ENCODE measurements at places on chromosomes 7 and 10.

DNA sequence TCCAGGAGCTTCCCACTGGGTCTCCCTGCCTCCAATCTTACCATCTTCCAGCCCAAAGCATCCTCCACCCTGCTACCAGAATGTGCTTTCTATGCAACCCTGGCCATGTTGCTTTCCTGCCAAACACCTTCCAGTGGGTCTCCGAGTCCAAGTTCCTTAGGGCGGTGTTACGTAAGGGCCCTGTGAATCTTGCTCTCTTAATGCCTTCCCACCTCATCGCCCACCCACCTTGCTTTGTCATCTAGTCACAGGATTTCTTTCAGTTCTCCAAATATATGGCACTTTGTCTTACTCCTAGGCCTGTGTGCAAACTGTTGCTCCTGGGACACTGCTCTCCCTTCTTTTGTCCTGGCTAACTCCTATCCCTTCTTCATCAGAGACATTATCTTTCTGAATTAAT, 344.5 kb downstream of the RPS24 start:
- DNase-seq, result no peak

DNA sequence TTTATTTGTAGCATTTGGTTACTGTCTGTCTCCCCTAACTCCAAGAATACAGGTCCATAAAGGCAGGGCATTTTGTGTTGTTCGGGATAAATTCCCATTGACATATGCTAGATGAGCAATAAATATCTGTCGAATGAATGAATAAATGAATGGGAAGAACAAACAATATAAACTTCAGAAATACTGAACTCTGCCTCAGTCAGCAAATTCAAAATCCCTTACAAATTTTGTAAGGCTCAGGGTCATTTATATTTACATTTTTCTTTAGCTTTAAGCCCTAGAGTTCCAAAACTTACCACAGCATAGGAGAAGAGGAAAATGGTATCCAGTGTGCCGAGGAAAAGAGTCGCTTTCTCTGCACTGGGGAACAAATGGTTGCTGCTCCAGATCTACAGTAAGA, 29.0 kb downstream of the SLC37A3 start:
- no peak for DNase-seq

GRCh38 chr10:112279433-112279832, 3.8 kb upstream of the TECTB start:
- no peak for DNase-seq

DNA sequence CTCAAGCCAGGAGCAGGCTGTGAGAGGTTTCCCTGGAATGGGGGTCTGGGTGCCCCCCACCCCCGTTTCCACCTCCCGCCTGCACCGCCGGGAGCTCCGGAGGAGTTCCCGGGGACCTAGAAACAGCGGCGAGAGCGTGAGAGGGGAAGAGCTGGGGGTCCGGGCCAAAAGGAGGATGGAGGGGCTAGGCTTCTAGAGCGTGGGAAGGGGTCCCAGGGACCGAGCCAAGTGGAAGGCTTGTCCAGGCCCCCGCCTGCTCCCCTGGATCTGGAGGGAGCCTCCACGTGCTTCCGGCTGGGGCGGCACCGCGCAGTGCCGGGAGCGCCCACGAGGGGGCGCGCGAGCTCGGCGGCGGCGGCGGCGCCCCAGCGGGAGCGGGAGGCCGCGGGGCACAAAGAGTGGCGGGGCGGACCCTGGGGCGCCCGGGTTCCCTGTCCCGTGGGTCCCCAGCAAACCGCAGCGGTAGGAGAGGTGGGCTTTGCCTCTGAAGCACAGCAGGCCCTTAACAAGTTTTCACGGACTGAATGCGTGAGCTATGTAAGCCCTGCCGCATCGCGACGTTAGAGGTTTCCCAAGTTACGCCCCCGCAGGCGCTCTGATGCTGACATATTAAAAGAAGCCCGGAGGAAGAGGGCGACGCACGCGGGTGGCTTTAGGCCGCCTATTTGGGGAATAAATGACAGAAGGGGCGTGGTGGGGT, 104.4 kb upstream of the LRRC4 start:
- DNase-seq, result peak; percentile 38

DNA sequence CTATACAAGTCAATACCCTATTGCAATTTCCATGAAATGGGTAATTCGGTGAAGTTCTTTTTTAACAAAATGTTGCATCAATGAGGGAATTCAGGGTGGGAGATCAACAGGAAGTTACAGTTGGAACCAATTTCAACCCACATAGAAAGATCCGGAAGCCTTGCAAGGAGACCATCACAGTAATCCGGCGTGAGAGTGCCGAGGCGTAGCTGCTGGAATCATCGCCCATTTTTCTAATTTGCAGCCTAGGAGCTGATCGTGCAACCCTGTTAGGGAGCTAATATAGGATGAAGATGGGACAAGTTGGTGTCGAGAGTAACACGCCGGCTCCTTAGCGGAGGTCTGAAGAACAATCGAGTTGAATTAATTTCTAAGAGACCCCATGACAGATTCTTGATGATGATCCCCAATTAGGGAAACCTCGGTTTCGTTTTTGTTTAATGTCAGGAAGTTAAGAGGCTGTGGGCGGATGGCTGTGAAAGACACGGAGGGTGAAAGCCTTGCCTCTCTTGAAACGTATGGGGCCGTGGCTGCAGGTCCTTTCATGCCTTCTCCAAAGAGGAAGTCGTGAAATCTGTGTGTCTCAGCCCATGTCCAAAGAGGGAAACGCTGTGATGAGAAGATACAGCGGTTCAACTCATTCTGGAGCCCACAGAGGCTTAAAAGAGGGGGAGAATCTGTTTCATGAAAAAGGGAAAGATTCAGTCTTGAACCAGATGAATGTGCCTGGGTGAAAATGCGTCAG, 51.2 kb upstream of the CARD11 start:
- no peak for DNase-seq

DNA sequence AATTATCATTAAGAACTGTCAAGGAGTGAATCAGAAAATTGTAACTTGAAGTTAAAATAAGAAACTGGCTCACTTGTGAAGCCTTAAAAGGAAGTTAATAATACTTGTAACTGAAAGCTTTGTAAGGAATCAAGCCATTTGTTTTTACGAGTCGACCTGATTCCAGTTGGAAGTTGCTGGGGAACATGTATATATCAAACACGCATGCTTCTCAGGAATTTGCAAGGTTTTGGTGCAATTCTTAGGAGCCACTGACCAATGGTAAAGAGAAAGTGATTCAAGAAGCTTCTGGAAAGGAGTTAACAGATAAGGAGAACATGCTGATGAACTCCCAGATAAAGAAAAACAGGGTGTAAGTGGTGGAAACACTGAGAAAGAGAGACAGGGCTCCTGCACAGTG, 56.4 kb downstream of the ETV1 start:
- DNase-seq, result no peak

DNA sequence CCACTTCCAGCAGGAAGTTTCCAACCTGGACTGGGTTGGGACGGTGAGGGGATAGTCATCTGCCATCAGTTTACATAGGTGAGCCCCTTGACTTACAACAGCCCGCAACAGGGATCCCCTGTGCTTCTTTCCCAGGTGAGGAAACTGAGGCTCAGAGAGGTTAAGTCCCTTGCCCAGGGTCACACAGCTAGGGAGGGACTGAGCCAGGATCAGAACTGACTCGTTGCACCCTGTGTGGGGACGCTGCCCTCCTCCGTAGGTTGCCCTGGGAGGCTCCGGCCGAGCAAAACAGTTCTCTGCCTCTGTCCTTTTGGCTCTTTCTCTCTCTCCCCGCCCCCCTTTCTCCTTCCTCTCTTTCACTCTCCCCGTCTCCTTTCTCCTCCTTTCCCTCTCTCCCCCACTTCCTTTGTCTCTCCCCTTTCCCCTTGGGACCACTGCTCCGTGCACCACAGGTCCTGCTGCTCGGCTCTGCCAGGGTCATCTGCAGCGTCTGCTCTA, 117.4 kb upstream of the PPIF start:
- DNase-seq, result no peak

DNA sequence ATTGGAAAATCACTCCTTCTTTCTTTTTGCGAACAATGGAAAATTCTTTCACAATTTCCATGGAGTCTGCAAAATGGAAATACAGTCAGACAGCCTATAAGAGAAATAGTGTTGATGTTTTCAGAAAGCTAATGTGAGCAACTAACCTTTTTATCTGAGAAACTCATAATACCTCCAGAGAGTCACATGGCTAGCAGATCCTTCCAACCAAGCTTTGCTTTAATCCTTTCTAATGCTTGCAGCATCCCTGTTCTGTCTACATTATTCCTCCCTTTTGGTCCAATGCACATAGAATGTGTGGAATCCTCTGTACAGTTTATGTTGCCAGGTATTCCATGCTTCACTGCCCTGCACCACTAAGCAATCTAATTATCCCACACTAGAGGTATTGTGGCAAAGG, 717.5 kb upstream of the LRRN3 start:
- peak; percentile 17 for DNase-seq

DNA sequence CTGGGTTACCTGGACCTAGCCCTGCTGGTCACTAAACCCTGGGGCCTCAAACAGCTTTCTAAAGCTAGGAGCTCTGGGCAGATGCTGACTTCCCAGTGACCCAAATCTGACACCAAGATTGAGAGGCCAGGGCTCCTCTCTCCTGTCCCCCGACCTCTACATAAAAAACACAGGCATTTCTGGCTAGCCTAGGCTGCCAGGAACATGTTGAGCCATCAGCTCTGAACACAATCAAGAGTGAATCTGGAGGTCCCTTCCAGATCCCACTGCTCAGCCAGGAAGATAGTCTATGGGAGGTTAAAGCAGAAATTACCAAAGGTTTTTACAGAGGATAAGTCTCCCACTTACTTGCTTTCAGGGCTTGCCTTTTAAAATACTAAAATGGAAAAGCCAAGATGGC, 22.1 kb upstream of the PDE1C start:
- no peak for DNase-seq

DNA sequence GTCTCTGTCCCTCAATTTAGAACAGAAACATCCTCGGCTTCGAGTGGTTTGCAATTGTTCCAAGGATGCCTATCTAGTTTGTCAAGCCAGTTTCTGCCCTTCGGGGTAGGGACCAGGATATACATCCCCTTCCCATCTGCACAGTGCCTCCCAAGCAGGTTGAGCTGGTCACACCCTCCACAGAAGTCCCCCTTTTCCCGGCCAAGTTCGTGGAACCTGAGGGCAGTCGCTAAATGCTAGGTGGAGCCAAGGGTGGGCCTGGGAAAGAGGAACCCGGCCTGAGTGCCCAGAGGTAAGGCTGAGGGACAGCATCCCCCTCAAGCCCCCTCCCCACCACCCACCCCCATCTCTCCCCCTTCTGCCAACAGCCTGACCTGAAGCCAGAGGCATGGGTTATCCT, 62.4 kb upstream of the NANOS1 start:
- no peak for DNase-seq

DNA sequence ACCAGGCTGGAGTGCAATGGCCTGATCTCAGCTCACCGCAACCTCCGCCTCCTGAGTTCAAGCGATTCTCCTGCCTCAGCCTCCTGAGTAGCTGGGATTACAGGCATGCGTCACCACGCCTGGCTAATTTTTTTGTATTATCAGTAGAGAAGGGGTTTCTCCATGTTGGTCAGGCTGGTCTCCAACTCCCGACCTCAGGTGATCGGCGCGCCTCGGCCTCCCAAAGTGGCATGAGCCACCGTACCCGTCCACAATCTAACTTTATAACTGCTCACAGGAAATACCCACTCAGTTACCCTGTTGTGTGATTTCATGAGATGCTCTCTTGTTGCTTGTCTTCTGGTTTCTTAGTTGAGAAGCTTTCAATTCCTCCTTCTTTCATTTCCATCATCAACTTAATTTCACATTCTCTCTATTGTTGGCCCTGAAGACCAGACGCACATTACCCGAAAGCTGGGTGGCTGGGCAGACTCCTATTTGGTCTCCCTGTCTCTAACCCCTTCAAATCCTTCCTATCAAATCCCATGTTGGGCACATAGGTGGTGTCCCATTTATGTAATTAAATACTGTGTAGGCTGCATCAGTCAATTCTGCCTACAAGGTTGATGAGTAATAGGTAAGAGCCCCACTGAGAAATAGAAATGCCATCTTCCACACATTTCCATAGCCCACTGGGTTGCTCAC, 1.1 kb upstream of the GSTO2 start:
- DNase-seq, result no peak

GRCh38 chr10:125489731-125490130, 193.2 kb downstream of the TEX36 start:
- DNase-seq, result no peak

- DNase-seq, result peak; percentile 21
Measured at GRCh38 chr7:7014827-7015595, 167.3 kb upstream of the C1GALT1 start.

DNA sequence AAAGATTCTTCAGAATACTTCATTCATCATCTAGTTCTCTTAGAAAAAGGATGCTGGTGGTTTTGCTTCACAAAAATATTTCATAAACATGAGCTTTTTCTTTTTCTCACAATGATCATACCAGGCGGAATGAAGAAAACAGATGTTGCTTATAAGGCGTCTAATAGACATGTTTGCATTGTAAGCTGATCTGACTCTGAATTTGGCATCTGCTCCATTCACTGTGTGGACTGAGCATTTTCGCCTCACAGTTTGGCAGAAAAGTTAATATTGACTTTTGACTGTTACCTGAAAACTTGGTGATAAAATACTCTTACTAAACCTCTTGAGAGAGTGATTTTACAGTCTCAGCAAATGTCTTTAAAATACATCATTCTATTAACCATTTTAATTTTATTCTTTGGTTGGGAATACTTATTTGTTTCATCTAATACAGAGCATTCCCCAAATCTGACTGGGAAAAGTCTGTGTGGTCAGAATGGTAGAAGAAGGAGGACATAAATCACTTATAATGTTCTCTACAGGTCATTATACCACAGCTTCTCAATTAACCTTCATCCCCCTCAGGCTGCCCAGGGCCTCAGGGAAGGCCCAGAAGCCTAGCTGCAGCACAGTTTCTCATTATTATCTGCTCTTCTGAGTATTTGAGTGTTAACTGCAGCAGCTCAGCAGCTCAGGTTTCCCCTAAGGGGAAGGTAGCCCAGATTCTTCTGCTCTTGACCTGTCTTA, 121.6 kb upstream of the KAT6B start:
- peak; percentile 74 for DNase-seq

DNA sequence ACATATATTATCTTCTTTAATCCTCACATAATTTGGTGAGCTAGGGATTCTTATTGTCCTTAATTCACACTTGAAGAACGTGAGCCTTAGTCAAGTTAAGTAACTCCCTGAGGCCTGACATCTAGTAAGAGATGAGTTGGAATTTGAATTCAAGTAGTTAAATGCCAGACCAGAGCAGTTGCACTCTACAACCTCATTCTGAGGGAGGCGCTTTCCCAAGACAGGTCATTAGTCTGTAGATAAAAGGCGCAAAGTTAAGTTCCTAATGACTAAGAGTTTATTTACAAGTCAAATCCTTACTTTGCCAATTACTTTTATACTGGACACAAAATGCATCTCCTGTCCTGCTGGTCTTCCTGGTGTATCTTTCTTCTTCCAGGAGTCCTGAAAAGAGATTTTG, 3.6 kb upstream of the EXOC6 start:
- no peak for DNase-seq

GRCh38 chr10:107653832-107654287, 489.4 kb upstream of the SORCS1 start:
- DNase-seq, result no peak

Data from NCI-H1105 treated with DMSO at 0.1 percent for 48 hours (cell line).